Uterus (tissue), 4 donors: ENCODE measurements at places on chromosomes 7 and 10.

GRCh38 chr7:16881844-16882243 is at the start of gene AGR3:
TSS of gene AGR3 (minus strand) at chr7:16881983. CDS start at chr7:16878618, 3,365 bp downstream.
- DNase-seq, result no peak

GRCh38 chr7:3778345-3778744 is 477.3 kb downstream of the SDK1 start:
- no peak for DNase-seq

- no peak for DNase-seq
Observed at GRCh38 chr10:324593-324992, 189.3 kb downstream of the ZMYND11 start.

- no peak for DNase-seq
Observed at GRCh38 chr7:983616-984071, 663 bp downstream of the CYP2W1 start.

- no peak for DNase-seq
Observed at GRCh38 chr7:84069999-84070500, 124.5 kb downstream of the SEMA3A start.

GRCh38 chr7:28096713-28097112 is 83.9 kb downstream of the JAZF1 start:
- DNase-seq, result peak; percentile 74
